ENCODE measurements at places on chromosomes 16 and 17.

- no peak for DNase-seq
Measured at GRCh38 chr16:27803775-27804549, 254.0 kb downstream of the KATNIP start.

- no peak for DNase-seq
Measured at GRCh38 chr16:73210686-73211085, 162.8 kb upstream of the ZFHX3 start.

DNA sequence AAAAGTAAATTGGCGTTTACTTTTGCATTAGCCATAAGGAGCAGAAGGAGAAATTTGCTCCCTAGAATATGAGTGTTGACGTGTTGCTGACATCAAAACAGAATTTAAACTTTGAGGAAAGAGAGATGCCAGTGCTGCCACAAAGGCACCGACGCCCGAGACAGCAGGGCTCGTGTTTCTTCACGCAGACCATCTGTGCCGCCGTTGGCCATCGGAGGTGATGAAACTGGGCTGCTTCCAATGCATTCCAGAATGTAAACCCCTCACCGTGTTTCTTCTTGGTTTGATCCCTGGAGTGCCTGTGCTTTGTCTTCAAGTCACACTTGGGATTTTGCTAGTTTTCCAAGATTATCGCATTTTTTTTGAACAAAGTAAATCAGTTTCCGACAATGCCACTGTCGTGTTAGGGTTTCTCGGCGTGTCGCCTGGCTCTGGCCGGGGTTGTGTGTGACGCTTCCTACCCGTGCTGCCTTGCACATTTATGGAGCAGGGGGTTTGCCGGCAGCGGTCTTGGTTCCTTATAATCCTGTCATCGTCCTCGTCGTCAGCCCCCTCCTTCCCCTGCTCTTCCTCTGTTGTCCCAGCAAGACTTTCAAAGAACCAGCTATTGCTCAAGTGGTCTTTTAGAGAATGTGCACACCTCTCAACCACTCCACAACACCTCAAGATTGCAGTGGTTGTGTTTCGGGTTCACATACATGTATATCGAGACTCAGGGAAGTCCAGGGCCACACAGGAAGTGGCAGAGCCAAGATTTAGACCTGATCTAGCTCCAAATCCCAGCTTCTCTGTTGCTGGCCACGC is 103.9 kb downstream of the METRNL start:
- DNase-seq = no peak

DNA sequence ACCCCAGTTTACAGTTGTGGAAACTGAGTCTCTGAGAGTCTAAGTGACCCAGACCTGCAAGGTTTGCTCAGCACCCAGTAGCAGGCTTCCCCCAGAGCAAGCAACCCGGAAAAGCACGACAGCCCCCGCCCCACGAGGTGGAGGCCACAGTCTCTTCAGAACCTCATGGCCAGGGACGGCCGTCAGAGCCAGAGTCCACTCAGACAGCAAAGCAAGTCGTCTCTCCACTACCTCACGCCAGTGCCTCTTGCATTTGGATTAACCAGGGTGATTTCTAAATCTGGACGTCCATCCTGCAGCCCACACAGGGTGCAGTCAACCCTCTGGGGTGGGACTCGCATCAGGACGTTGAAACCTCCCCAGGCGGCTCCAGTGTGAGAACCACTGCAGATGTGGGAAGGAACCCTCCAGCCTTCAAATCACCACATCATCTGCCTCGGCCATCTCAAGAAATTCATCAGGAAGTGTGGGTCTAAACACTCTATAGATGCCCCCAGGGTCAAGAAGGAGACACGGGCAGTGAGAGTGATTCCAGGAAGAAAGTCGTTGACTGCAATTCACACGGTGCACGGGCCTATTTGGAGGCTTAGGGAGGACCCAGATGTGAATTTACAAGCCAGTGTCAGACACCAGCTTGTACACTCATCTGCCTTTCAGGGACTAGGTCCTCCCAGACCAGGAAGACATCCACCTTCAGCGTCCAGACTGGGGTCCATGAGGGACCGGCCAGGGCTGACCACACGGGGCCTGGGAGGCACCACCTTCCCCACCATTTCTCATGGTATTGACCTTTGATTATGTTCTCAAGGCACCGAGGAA is 20.2 kb upstream of the RBFOX3 start:
- no peak for DNase-seq

GRCh38 chr17:32936894-32937500 is 9.0 kb downstream of the TMEM98 start:
- DNase-seq = no peak

DNA sequence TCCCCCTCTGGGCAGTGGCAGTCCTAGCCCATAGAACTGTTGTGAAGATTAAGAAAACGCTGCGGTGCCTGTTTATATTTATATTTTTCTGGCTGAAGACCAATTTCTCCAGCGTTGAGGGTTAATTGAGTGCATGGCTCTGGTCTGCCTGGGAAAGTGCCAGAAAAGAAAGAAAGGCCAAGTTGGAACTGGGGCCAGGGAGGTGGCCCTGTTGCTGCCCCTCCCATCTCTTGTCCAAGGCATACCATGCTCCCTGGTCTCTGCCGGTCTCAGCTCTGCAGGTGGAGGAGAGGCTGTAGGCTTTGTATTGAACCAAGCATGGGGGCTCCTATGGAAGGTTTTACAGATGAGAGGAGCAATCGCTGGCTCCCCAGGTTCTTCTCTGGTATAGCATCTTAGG is 124.7 kb downstream of the MGAT5B start:
- DNase-seq = no peak

DNA sequence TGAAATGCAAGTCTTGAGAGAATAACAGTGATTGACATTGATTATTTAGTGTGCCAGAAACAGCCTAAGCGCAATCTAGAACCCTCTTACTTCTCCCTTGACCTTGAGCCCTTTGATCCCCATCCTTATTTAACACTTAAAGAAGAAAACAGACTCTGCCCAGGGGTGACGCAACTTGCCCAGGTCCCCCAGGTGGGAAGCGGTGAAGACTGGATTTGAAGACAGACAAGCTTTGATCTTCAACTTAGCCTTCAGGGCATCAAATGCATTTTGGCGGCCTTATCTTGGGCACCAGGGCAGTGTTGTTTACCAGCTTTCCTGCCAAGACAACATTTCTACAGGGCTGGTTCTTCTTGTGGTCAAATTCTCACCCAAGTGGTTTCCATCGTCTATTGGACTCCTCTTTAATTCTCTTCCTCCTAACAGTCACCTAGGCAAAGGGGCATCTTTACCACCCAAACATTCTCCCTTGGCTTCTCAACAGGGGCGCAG is 8.9 kb upstream of the CIITA start:
- no peak for DNase-seq

DNA sequence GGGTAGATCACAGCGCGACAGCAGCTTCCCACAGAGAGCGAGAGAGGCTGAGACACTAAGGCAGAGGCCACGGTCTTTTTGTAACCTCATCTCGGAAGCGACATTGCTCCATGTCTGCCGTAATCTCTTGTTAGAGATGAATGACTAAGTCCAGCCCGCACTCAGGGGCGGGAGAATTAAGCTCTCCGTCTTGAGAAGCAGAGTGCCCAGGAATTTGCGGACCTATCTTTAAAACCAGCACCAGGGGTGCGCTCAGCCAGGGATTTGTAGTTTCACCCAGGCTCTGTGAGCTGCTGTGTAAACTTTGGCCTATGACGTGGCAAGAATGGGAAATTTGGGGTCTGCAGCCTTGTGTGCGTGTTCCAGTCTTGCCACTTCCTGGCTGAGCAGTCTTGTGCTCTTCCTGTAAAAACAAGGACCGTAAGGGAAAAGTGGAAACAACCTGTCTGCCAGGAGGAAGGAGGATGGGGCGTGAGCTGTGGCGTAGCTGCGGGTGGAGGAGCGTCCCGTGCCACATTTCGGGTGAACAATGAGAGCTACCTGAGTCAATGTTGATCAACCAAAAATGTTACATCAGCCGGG is 16.0 kb upstream of the JPH3 start:
- DNase-seq = no peak

- DNase-seq = no peak
Measured at GRCh38 chr17:12296209-12296625, 275.5 kb downstream of the MAP2K4 start.

GRCh38 chr16:19780321-19780720 is 62.2 kb downstream of the IQCK start:
- DNase-seq = no peak

- DNase-seq = no peak
Measured at GRCh38 chr16:67571981-67572431, 9.7 kb downstream of the CTCF start.

GRCh38 chr16:5756969-5757368 is 659.4 kb upstream of the EEF2KMT start:
- no peak for DNase-seq

DNA sequence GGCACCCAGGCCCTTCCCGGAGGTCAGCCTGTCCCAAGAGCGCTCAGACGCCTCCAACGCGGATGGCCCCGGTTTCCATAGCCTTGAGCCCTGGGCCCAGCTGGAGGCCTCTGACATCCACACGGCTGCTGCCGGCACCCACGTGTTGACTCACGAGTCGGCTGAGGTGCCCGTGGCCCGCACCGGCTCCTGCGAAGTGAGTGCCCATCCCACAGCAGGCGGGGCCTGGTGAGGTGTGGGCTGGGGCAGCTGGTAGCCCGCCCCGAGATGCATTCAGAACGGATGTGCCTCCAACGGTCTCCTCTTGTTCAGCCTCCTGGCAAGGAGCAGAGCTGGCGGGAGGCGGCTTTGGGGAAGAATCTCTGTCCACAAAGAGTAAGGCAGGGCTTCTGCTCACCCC is 2.7 kb downstream of the WDR90 start:
- DNase-seq = no peak

GRCh38 chr16:2896480-2897010 is 13.5 kb downstream of the FLYWCH2 start:
- no peak for DNase-seq

DNA sequence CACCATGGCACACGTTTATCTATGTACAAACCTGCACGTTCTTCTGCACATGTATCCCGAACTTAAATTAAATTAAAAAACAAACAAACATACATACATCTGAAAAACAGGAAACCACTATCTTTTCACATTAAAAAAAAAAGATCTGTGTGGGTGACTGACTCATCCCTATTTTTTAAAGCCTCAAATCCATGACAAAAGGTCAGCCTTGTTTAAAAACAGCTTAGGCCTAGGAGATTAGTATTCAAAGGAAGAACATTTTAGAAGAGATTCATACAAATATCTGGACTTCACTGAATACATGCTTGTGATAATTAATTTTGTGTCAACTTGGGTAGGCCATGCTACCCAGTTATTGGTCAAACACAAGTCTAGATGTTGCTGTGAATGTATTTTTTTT is 4.7 kb upstream of the PRKAR1A start:
- no peak for DNase-seq

- DNase-seq = no peak
Measured at GRCh38 chr16:58814348-58814801, 80.3 kb upstream of the GOT2 start.

DNA sequence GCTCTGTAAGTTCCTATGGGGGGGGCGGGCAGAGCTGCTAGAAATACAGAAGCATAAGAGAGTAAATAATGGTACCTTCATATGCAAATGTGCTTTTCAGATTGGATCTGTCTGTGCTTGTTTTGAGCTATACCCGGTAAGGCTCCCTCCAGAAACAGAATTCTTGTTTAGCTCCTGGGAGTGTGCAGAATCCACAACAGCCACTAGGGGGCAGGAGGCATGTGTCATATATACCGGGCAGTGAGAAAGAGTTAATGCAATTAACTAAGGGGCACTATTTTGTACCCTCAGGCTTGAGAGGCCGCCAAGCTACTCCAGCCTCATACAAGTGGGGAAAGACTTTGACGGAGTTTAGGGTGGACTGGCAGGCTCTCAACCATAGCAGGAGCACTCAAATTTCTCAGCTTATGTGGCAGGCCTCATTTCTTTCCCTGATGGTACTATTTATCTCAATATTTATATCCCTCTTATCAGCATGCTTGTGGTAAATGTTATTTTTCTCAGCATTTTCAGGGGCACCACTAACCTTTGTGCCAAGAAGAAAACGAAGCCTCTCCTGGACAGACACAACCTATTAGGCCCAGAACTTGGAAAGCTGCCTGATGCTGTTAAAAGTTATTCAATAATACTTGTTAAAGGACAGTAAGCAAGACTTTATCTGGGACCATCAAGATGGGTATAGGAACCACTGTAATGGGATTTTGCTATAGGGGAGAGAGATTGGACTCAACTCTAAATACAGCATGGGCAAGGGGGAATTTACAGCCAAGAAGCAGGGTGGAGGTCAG is 10.7 kb upstream of the CENPV start:
- DNase-seq = no peak

GRCh38 chr16:25011891-25012514 is 3.2 kb downstream of the ARHGAP17 start:
- DNase-seq = no peak

- DNase-seq = no peak
Measured at GRCh38 chr16:17368951-17369350, 101.8 kb downstream of the XYLT1 start.

DNA sequence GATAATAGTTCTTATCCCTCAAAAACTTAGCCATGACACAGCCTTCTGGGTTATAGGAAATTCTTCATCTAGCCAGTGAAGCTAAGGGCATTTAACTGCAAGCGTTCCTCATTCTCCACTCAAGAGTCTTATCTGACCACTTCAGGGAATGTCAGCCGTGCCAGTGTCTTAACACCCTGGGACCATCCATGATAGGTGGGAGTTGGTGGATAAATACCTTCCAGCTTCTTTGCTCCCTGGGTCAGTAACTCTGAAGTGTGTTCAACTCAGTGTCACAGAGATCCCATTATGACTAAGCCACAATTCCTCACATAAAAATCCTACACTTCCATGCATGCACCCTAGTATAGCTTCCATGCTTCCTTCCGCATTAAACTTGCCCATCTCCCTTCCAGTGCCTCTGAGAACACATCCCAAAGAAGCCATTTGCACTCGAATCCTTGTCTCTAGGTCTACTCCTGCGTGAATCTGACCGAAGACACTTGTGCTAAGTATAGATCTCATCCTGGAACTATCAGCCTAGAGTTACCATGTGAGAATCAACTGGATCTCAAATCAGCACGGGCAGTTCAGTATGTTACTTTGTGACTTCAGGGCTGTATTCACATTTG is 264.3 kb upstream of the MAF start:
- DNase-seq = no peak

DNA sequence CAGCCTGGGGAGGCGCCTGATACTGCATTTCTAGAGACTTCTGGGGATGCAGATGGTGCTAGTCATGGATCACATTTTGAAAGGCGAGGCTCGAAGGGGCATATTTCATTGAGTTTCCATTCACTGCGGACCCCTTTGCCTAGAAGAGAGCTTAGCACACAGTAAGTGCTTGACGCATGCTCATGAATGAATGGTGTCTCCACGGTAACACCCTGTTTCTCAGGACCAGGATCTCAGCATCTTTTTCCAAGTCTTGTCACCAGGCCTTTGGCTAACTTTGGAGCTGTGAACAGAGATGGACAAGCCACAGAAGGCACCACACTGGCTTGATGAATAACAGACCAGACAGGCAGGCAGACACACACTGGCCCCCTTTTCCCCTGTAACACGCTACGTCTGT is 151.3 kb downstream of the FOXL1 start:
- no peak for DNase-seq
